ENCODE measurements at places on chromosomes 5 and 9. TPM values are rescaled to one million over a fixed set of nuclear protein-coding genes. Genes with fewer than 3 reads are reported as not detected.

DNA sequence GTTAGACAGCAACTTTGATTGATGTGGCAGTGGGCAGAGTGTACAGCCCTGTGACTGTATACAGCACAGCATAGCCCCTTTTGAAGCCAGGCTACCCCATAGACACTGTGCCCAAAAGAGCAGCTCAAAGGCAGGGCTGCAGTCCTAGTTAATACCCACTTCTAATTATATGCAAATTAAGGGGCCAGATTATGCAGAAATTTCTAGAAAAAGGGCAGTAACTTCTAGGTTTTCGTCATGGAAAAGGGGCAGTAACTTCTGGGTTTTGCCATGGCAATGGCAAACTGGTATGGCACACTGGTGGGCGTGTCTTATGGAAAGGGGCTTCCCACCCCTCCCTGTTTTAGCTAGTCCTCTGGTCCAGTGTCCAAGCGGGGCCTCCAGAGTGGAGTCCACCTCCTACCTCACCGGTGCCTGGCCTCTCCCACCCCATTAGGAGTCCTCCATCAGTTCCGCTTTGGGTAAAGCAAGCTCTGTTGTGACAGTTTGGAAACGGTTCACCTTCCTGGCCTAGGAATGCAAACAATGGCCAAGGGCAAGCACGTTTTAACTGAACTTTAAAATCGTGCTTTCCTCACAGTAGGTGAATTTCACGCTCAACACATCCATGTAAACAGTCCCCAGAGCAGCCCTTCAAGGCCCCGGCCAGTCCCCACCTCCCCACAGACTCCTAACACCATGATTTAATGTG lies 5.6 kb downstream of the ADAMTS13 start:
- no peak overlapping the region for H3K27ac ChIP-seq
- H3K4me3 ChIP-seq: no peak overlapping the region
- DNase-seq: no peak
- peaks cover 27% of the 10 kb centered on the region for H3K4me1 ChIP-seq

DNA sequence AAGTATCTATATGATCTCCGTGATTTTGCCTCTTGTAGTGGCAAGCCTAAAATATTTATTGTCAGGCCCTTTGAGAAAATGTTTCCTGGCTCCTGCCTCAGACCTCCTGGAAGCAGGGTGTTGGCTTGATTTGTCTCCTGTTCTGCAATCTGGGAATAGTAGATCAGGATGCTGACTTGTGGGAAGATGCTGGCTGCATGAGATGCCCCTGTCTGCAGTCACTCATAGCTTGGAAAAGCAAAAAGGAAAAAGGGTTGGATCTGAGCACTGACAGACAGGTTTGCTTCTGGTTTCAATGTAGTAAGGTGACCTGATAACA lies 16.7 kb downstream of the TJP2 start:
- H3K27me3 ChIP-seq: no peaks in the 10 kb centered on the region
- no peak overlapping the region for H3K27ac ChIP-seq
- H3K4me3 ChIP-seq: no peak overlapping the region
- peaks cover 60% of the 10 kb centered on the region for H3K4me1 ChIP-seq
- no peak for DNase-seq
- H3K36me3 ChIP-seq: no peaks in the 10 kb centered on the region

DNA sequence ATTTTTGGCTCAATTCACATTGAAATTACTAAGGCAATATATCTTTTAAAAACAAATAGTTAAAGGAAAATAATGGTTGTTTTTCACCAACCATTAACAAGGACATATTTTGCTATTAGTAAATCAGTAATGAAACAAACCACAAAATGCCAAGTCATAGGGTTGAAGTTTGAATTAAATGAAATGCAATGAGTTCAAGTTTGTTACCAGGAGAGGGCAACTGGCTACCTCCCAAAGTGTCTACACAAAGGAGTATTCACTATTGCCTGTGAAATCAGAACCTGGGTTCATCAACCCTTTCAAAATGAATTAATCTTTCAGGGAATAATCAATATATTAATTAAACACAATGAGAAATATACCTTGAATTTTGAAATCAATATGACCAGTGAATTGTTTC lies 138.4 kb upstream of the DMRTA1 start:
- peak; percentile 4 for DNase-seq
- H3K27me3 ChIP-seq: no peaks in the 10 kb centered on the region
- H3K27ac ChIP-seq: no peak overlapping the region
- H3K4me1 ChIP-seq: peaks cover 5% of the 10 kb centered on the region

GRCh38 chr9:131723632-131724031 lies 16.2 kb downstream of the RAPGEF1 start:
- no peak for DNase-seq
- no peak overlapping the region for H3K4me3 ChIP-seq
- H3K36me3 ChIP-seq: no peaks in the 10 kb centered on the region
- no peak overlapping the region for H3K27ac ChIP-seq

GRCh38 chr5:115542086-115542485 lies 2.5 kb downstream of the FEM1C start:
- H3K4me3 ChIP-seq: peak overlapping the region; percentile 62
- no peaks in the 10 kb centered on the region for H3K27me3 ChIP-seq

DNA sequence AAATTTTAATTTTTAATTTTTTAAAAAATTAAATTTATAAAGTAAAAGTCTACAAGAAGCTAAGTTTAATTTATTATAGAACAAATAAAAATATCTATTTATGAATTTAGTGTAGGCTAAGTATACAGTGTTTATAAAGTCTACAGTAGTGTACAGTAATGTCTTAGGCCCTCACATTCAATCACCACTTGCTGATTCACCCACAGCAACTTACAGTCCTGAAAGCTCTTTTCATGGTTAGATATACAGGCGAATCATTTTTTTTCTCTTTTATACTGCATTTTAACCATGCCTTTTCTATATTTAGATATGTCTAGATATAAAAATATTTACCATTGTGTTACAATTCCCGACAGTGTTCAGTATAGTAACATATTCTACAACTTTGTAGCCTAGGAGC lies 55.9 kb downstream of the PCSK1 start:
- no peak overlapping the region for H3K4me3 ChIP-seq
- no peak for DNase-seq
- H3K36me3 ChIP-seq: no peaks in the 10 kb centered on the region
- H3K4me1 ChIP-seq: no peaks in the 10 kb centered on the region
- H3K27ac ChIP-seq: no peak overlapping the region

GRCh38 chr5:5405441-5405840 lies 17.0 kb upstream of the ICE1 start:
- no peak for DNase-seq
- H3K4me3 ChIP-seq: no peak overlapping the region
- H3K27me3 ChIP-seq: no peaks in the 10 kb centered on the region
- no peaks in the 10 kb centered on the region for H3K4me1 ChIP-seq
- H3K27ac ChIP-seq: no peak overlapping the region
- H3K36me3 ChIP-seq: no peaks in the 10 kb centered on the region

DNA sequence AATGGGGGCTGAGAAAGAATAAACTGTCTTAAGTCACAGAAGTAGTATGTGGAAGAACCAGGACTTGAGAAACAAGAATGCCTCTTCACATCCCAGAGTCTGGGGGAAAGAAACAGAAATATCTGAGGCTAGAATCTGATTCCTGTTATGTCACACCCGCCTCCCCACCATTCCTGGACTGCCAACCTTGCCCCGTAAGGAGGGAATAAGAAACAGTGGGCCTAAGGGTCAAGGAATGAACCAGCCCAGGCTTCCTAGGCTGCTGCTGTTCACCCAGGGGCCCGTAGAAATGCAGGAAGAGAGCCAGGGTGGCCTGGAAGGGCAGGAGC lies 4.3 kb downstream of the PCDH1 start:
- no peak overlapping the region for H3K4me3 ChIP-seq
- peaks cover 98% of the 10 kb centered on the region for H3K4me1 ChIP-seq
- DNase-seq: no peak
- peaks cover 4% of the 10 kb centered on the region for H3K36me3 ChIP-seq
- peak overlapping the region; percentile 95 for H3K27ac ChIP-seq
- peaks cover 31% of the 10 kb centered on the region for H3K27me3 ChIP-seq

C5orf58 gene
- not detected for total RNA-seq

OBP2B gene
- total RNA-seq: not detected

SLC36A2 gene
- not detected for total RNA-seq

ROR2 gene
- total RNA-seq: 21.4 TPM

SOX30 gene
- 0.29 TPM for total RNA-seq

Data from stomach (tissue), 19 donors.